ENCODE measurements at places on chromosomes 4 and X. TPM values are rescaled to one million over a fixed set of nuclear protein-coding genes. Genes with fewer than 3 reads are reported as not detected.

GLUD2 gene
- total RNA-seq: 6.7 TPM

RELL1 gene
- 94.7 TPM for total RNA-seq

ART3 gene
- 1.7 TPM for total RNA-seq

KLF3 gene
- 64.9 TPM for total RNA-seq

ETDA gene
- total RNA-seq: not detected

CD99L2 gene
- total RNA-seq: 49.7 TPM

SSX2 gene
- total RNA-seq: not detected

ALAS2 gene
- total RNA-seq: 1.3 TPM

JCHAIN gene
- total RNA-seq: 99.9 TPM

ADH4 gene
- 3.1 TPM for total RNA-seq

UGT2B28 gene
- total RNA-seq: not detected

DACH2 gene
- not detected for total RNA-seq

NLGN3 gene
- 0.48 TPM for total RNA-seq

ELOVL6 gene
- 4.9 TPM for total RNA-seq

VSIG1 gene
- total RNA-seq: 0.19 TPM

ARR3 gene
- total RNA-seq: not detected

GNRHR gene
- not detected for total RNA-seq

XAGE1A gene
- not detected for total RNA-seq

MAGEC1 gene
- not detected for total RNA-seq

ARSJ gene
- 5.8 TPM for total RNA-seq

CHRDL1 gene
- total RNA-seq: 202 TPM

HSD17B13 gene
- 6.8 TPM for total RNA-seq

Measured in omental fat pad (tissue), 4 donors.